ENCODE measurements at places on chromosomes 11 and 22. TPM values are rescaled to one million over a fixed set of nuclear protein-coding genes. Genes with fewer than 3 reads are reported as not detected.

The APOL1 gene
- 8.1 TPM for total RNA-seq

The RGL4 gene
- not detected for total RNA-seq

The COMT gene
- total RNA-seq: 351 TPM

The DEFB131B gene
- total RNA-seq: not detected

The HORMAD2 gene
- total RNA-seq: not detected

The C11orf42 gene
- not detected for total RNA-seq

The SERHL2 gene
- 21.9 TPM for total RNA-seq

The NRIP3 gene
- total RNA-seq: 15.3 TPM

The ANKK1 gene
- total RNA-seq: not detected

The PLAAT5 gene
- not detected for total RNA-seq

The LRRN4CL gene
- 0.22 TPM for total RNA-seq

The TSGA10IP gene
- not detected for total RNA-seq

The STIP1 gene
- total RNA-seq: 350 TPM

The C1QTNF5 gene
- 0.47 TPM for total RNA-seq

The OR8D4 gene
- total RNA-seq: not detected

The SYCE3 gene
- total RNA-seq: not detected

The KCNJ1 gene
- total RNA-seq: not detected

The PYGM gene
- 0.69 TPM for total RNA-seq

The ZP1 gene
- total RNA-seq: not detected

The PLA2G6 gene
- 10.8 TPM for total RNA-seq

The CYTH4 gene
- 0.75 TPM for total RNA-seq

The ENTHD1 gene
- total RNA-seq: 0.20 TPM

The LRRC75B gene
- total RNA-seq: 1.1 TPM

The DKK3 gene
- 0.38 TPM for total RNA-seq

The LMF2 gene
- 35.8 TPM for total RNA-seq

The OR9I1 gene
- not detected for total RNA-seq

The GGT5 gene
- total RNA-seq: 0.81 TPM

The TEX54 gene
- not detected for total RNA-seq

The EMSY gene
- 17.9 TPM for total RNA-seq

The PDGFB gene
- total RNA-seq: 1.4 TPM

The C11orf16 gene
- not detected for total RNA-seq

The FOLH1 gene
- total RNA-seq: not detected

Data from K562 (cell line).